HCT116 (cell line): ENCODE measurements at places on chromosomes 4 and X.

- H3K4me3 ChIP-seq: no peak overlapping the region
- H3K27ac ChIP-seq: no peak overlapping the region
- no peak for DNase-seq
- peaks cover 9% of the 10 kb centered on the region for H3K27me3 ChIP-seq
- no peaks in the 10 kb centered on the region for H3K4me1 ChIP-seq
These were observed 7.3 kb upstream of the RAB9B start for GRCh38 chrX:103839404-103839803.

- H3K36me3 ChIP-seq: no peaks in the 10 kb centered on the region
- H3K4me1 ChIP-seq: peaks cover 11% of the 10 kb centered on the region
- H3K4me3 ChIP-seq: no peak overlapping the region
- no peaks in the 10 kb centered on the region for H3K27me3 ChIP-seq
- peak; percentile 7 for DNase-seq
These were observed 31.3 kb downstream of the CXCL13 start for GRCh38 chr4:77636902-77637301.

DNA sequence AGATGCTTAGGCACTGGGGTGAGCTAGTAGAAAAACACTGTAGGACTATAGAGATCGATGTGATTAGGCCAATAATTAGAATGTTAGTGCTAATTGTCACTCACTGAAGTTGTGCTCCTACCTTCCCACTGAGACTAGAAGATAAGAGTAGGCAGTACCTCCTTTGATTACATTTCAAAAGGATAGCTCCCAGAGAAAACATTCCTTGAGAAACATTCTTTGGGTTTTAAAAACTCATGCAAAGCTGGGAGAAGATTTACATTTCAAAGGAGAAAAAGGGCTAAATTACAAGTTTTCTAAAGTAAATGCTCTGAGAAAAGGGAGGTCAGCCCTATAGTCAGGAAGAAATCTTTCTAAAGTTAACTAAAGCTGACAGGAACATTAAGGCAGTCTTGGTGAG, 860.3 kb upstream of the NDST4 start:
- H3K4me3 ChIP-seq: no peak overlapping the region
- no peak overlapping the region for H3K27ac ChIP-seq
- no peaks in the 10 kb centered on the region for H3K27me3 ChIP-seq

DNA sequence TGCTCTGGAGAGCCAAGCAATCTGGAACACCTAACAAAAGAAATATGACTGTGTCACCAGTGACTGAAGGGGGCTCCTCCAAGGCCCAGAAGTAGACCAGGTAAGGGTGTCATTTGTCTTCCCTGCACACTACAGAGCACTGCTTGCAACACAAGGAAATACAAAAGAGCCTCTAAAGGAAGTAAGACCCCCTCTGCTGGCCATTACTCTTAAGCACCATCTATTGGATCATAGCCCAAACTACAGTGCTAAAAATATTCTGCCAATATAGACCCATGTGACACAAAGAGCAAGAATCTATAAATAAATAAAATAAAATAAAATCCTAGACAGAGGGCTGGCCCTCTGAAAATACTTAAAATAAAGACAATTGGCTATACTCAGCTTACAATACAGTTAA, 528.7 kb downstream of the TMA16 start:
- H3K27me3 ChIP-seq: no peaks in the 10 kb centered on the region
- no peak overlapping the region for H3K27ac ChIP-seq
- H3K4me1 ChIP-seq: no peaks in the 10 kb centered on the region
- DNase-seq: peak; percentile 12
- no peaks in the 10 kb centered on the region for H3K36me3 ChIP-seq
- H3K4me3 ChIP-seq: no peak overlapping the region

- H3K4me1 ChIP-seq: no peaks in the 10 kb centered on the region
- H3K36me3 ChIP-seq: no peaks in the 10 kb centered on the region
These were observed 8.2 kb upstream of the TRAM1L1 start for GRCh38 chr4:117093571-117093970.
